ENCODE measurements at places on chromosomes 5 and 9.
A peak's percentile ranks its signal among the peaks of the same experiment; 100 is the strongest.

- H3K27me3 ChIP-seq, result no peaks in the 10 kb centered on the region
- peaks cover 30% of the 10 kb centered on the region for H3K4me1 ChIP-seq
- no peaks in the 10 kb centered on the region for H3K36me3 ChIP-seq
- no peak for DNase-seq
Observed at GRCh38 chr9:134678666-134679443, 37.3 kb downstream of the COL5A1 start.

- peak overlapping the region; percentile 63 for H3K4me3 ChIP-seq
- peak; percentile 98 for DNase-seq
- no peaks in the 10 kb centered on the region for H3K27me3 ChIP-seq
- peaks cover 97% of the 10 kb centered on the region for H3K4me1 ChIP-seq
Observed at GRCh38 chr9:18490641-18491370, 16.9 kb downstream of the ADAMTSL1 start.

- H3K27me3 ChIP-seq, result no peaks in the 10 kb centered on the region
- DNase-seq, result no peak
- peaks cover 36% of the 10 kb centered on the region for H3K4me1 ChIP-seq
- no peak overlapping the region for H3K4me3 ChIP-seq
- H3K27ac ChIP-seq, result no peak overlapping the region
- H3K36me3 ChIP-seq, result no peaks in the 10 kb centered on the region
Observed at GRCh38 chr9:111955048-111955447, 58.4 kb downstream of the UGCG start.

DNA sequence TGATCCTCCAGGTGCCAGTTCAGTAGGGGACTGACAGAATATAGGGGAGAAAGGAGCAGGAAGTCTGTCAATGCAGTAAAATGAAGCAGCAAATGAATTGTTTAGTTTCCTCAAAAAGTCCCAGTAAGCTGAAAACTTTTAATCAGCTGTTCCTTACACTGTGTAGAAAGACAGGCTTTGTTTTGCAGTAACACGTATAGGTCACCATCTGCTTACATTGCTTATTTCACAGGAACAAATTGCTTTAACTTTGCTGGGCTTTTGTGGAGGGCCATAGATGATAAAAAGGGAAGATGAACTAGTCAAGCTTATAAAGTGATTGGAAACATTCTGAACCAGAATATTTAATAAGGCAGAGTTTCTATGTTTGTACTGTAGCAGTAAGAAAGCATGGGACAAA lies 331.3 kb upstream of the RFX3 start:
- peak overlapping the region; percentile 18 for H3K4me3 ChIP-seq
- H3K27me3 ChIP-seq, result no peaks in the 10 kb centered on the region
- DNase-seq, result no peak
- H3K36me3 ChIP-seq, result peaks cover 7% of the 10 kb centered on the region
- H3K27ac ChIP-seq, result peak overlapping the region; percentile 51

DNA sequence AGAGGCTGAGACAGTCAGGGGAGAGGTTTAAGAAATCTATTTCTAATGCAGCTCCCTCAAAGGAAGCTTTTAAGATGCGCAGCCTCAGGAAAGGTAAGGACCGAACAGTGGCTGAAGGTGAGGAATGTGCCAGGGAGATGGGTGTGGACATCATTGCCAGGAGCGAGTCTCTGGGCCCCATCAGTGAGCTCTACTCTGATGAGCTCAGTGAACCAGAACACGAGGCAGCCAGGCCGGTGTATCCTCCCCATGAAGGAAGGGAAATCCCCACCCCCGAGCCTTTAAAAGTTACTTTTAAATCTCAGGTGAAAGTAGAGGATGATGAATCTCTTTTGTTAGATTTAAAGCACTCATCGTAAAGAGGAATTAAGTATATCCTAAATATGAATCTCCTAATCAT lies 8.2 kb downstream of the CAVIN4 start:
- no peak overlapping the region for H3K4me3 ChIP-seq
- H3K36me3 ChIP-seq, result no peaks in the 10 kb centered on the region
- H3K4me1 ChIP-seq, result peaks cover 42% of the 10 kb centered on the region
- no peaks in the 10 kb centered on the region for H3K27me3 ChIP-seq
- H3K27ac ChIP-seq, result no peak overlapping the region
- DNase-seq, result no peak

GRCh38 chr5:50675385-50675784 lies 8.9 kb downstream of the PARP8 start:
- H3K4me3 ChIP-seq, result no peak overlapping the region
- DNase-seq, result no peak
- no peaks in the 10 kb centered on the region for H3K36me3 ChIP-seq
- no peaks in the 10 kb centered on the region for H3K4me1 ChIP-seq
- no peaks in the 10 kb centered on the region for H3K27me3 ChIP-seq

- no peak overlapping the region for H3K27ac ChIP-seq
- no peaks in the 10 kb centered on the region for H3K27me3 ChIP-seq
- no peaks in the 10 kb centered on the region for H3K36me3 ChIP-seq
- H3K4me1 ChIP-seq, result no peaks in the 10 kb centered on the region
Observed at GRCh38 chr5:56190497-56190896, 42.6 kb downstream of the ANKRD55 start.

- no peak overlapping the region for H3K27ac ChIP-seq
- no peaks in the 10 kb centered on the region for H3K4me1 ChIP-seq
- peaks cover 33% of the 10 kb centered on the region for H3K27me3 ChIP-seq
- no peak overlapping the region for H3K4me3 ChIP-seq
Observed at GRCh38 chr5:176724472-176724871, 77.2 kb downstream of the TSPAN17 start.

GRCh38 chr5:179793468-179794139 lies at the start of gene LTC4S:
LTC4S (plus strand) TSS chr5:179793986; CDS start chr5:179794081, 95 bp downstream.
- peak; percentile 64 for DNase-seq
- H3K4me3 ChIP-seq, result no peak within 1 kb of the TSS
- H3K27ac ChIP-seq, result no peak within 1 kb of the TSS
- H3K27me3 ChIP-seq, result no peaks in the 10 kb centered on the region
- no peaks in the 10 kb centered on the region for H3K4me1 ChIP-seq

DNA sequence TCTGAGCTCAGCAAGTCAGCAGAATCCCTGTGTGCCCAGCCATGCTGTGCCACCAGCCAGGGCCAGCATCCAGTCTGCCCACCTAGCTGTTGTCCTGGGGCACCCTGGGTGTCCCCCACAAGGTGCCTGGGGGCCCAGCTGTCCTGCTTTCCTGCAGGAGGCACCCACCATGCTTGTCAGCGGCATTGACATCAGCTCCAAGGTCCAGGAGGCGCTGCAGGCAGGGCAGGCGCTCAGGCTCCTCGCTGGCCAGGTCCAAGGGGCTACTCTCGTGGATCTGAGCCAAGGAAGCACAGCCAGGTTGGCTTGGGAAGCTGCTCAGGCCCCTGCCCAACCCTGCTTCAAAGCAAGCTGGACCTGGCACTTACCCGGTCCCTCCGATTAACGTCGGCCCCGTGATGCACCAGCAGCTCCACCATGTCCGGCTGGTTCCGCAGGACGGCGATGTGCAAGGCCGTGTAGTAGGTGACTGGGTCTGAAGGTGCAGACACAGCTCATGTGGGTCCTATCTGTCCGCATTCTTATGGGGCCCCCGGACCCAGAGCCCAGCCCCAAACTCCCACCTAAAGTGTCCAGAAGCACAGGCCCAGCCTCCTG lies 2.8 kb downstream of the ASB6 start:
- H3K4me1 ChIP-seq, result peaks cover 12% of the 10 kb centered on the region
- H3K27me3 ChIP-seq, result no peaks in the 10 kb centered on the region
- H3K4me3 ChIP-seq, result no peak overlapping the region

DNA sequence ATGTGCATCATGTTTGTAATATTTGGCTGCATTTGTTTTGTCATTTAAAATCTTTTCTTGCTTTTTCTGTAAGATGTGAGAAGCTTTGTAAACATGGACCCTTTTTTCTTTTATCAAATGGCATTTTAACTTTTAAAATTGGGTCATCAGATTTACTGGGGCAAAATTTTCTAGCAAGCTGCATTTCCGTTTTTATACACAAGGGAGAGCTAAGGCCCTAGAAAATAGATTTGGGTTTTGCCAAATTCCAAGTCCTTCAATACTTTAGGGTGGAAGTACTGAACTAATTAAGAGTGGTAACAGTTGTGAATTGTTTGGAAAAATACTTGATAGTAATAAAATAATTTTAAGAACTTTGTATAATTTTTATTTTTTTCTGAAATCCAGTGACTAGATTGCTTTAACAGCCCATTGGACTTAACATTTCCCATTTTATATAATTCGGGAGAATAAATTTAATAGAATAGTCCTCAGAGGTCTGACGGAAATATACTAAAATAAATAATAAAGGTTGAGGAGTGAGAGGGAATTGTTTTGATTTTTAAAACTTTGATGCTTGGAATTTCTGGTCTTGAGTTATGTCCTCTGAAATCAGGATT lies 117.4 kb downstream of the SMARCA2 start:
- H3K27ac ChIP-seq, result no peak overlapping the region
- DNase-seq, result peak; percentile 70
- no peak overlapping the region for H3K4me3 ChIP-seq
- H3K27me3 ChIP-seq, result no peaks in the 10 kb centered on the region

- H3K27me3 ChIP-seq, result no peaks in the 10 kb centered on the region
- H3K27ac ChIP-seq, result no peak overlapping the region
- H3K36me3 ChIP-seq, result no peaks in the 10 kb centered on the region
- H3K4me1 ChIP-seq, result no peaks in the 10 kb centered on the region
- no peak for DNase-seq
Observed at GRCh38 chr9:89304020-89304833, 6.8 kb upstream of the CKS2 start.

DNA sequence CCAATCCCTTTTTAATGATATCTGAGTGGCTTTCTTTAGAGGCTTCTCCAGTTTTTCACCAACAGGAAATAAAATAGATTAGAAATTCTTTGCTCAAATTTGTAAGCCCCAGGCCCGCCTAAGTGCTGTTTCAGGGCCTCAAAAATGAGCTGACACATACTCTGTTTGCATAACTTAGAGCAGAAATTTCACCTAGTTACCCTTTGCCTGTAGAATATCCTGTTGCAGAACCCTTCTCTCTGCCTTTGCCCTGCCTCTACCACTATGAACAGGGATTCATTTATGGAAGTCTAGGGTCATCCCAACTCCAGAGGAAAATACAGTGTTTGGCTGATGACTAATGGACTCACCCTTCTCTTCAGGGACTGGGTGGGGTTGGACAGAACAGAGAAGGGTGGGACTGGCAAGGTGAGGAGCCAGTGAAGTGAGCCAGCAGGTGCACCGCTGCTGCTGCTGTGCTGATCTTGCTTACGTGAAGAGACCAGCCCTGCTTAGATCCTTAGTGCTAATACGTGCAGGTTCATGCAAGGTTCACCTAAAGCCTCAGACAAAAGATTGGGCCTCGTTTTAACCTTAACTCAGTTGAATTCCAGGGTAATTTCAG lies 22.8 kb downstream of the OSTF1 start:
- H3K4me1 ChIP-seq, result peaks cover 7% of the 10 kb centered on the region
- no peaks in the 10 kb centered on the region for H3K36me3 ChIP-seq
- DNase-seq, result no peak
- no peaks in the 10 kb centered on the region for H3K27me3 ChIP-seq
- no peak overlapping the region for H3K27ac ChIP-seq

GRCh38 chr5:135312255-135312935 lies 86.6 kb downstream of the MACROH2A1 start:
- H3K36me3 ChIP-seq, result no peaks in the 10 kb centered on the region
- H3K4me1 ChIP-seq, result peaks cover 26% of the 10 kb centered on the region
- peak; percentile 28 for DNase-seq
- no peak overlapping the region for H3K27ac ChIP-seq
- H3K4me3 ChIP-seq, result no peak overlapping the region
- no peaks in the 10 kb centered on the region for H3K27me3 ChIP-seq

- H3K27me3 ChIP-seq, result no peaks in the 10 kb centered on the region
- no peak overlapping the region for H3K27ac ChIP-seq
- no peak for DNase-seq
- no peak overlapping the region for H3K4me3 ChIP-seq
- H3K36me3 ChIP-seq, result no peaks in the 10 kb centered on the region
Observed at GRCh38 chr9:6605202-6605601, 40.3 kb downstream of the GLDC start.

- no peak for DNase-seq
- H3K36me3 ChIP-seq, result no peaks in the 10 kb centered on the region
- H3K27me3 ChIP-seq, result peaks cover 40% of the 10 kb centered on the region
- H3K4me3 ChIP-seq, result peak overlapping the region; percentile 67
Observed at GRCh38 chr5:147234239-147234824, 494 bp upstream of the STK32A start.
